NCI-H82 (cell line): ENCODE measurements at places on chromosomes 5 and 9.
A peak's percentile ranks its signal among the peaks of the same experiment; 100 is the strongest.

DNA sequence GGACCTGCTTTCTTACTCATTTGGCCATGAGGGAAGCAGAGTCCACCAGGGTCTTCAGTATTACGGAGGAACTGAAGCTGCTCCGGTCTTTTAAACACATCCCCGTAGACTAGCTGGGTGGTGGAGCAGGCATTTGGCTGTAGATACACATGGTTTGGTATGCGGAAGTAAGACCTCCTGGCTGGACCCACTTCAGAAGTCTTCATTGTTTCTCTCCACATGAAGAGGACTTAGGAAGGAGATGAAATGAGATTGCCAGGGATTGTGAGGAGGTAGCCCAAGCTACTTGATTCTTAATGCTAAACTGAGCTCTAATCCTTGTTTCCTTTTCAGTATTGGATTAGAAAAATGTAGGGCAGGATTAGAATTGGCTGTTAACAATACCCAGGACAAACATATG lies 32.9 kb downstream of the STXBP1 start:
- DNase-seq: peak; percentile 89

- peak; percentile 15 for DNase-seq
Measured at GRCh38 chr5:154945695-154946301, 4.9 kb downstream of the MRPL22 start.

GRCh38 chr5:111401906-111402305 lies 110.4 kb downstream of the STARD4 start:
- no peak for DNase-seq

DNA sequence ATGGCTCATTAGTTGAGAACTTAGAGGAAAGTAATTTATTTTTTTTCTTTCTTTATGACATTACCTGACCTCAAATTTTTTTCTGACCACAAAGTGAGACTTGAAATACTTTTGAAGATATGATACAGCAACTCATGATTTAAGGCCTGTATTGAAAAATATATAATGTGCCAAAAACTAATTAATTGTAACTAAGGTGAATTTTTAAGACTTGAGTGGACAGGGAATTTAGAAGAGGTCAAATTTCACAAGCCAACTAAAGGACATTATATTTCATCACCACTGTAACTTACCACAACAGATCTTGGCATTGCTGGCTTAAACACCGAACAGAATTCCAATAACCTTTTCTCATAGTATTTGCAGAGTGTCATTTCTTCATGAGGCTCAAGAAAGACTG lies 1.8 kb downstream of the CCNH start:
- DNase-seq: no peak

GRCh38 chr9:92720807-92721535 lies 43.7 kb downstream of the BICD2 start:
- DNase-seq: no peak

GRCh38 chr9:78539188-78539587 lies 242.3 kb downstream of the PSAT1 start:
- no peak for DNase-seq

DNA sequence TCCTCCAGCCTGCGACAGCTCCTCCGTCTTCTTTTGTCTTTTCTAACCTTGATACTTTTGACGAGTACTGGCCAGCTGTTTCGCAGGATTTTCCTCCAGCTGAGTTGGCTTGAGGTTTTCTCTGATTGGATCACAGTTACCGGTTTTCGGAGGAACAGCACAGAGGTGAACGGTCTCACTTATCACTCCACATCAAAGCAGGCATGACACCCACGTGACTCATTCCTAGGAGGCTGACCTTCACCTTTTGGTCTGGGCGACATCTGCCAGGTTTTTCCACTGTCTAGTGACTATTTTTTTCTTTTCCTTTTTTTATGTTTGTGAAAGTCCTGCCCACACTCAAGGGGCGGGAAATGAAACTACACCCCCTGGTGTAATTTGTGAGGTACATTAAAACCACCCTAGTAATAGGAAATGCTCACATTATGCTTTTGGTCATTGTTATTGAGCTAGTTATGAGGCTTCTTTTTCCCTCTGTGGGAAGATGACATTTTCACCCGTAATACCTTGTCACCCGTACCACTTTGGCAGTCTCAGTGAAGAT lies 319.2 kb downstream of the GADD45G start:
- DNase-seq: peak; percentile 38
